ENCODE measurements at places on chromosomes 6 and 20.

GRCh38 chr20:41512624-41513023 lies 105.6 kb downstream of the CHD6 start:
- DNase-seq: no peak

DNA sequence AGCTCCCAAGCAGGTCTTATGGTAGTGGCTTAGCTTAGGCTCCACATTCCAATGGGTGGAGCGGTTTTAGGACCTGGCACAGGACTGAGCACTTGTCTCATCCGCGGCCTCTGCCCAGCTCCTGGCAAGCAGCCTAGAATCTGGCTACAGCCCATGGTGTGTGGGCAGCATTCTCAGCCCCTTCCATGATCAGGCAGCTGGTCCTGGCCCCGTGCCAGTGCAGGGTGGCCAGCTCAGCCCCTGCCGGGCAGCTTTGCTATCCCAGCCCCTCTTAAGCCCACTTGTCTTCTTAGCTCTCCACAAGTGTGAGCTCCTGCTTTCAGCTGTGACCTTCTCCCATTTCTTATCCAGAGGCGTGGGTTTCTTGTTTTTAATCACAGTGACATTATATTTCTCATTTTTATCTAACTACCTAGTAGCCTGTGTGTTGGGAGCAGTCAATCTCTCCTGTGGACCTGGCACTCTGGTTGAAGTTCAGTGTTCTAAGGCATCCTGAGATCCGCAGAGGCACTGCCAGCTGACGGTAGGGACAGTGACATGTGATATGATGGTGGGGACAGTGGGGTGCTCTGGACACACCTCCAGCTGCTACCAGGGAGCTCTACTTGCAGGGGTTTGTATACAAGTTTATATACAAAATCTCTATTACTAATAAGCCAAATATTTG lies 119.9 kb upstream of the PRND start:
- no peak for DNase-seq

GRCh38 chr6:137229075-137229759 lies 10.0 kb upstream of the IFNGR1 start:
- no peak for DNase-seq

- no peak for DNase-seq
Measured at GRCh38 chr6:53240139-53240538, 91.5 kb upstream of the GCM1 start.

- DNase-seq: peak; percentile 98
Measured at GRCh38 chr20:44885392-44886265, at the start of gene YWHAB. Gene YWHAB (plus strand): TSS chr20:44885705. CDS start chr20:44901534, 15,829 bp downstream.

DNA sequence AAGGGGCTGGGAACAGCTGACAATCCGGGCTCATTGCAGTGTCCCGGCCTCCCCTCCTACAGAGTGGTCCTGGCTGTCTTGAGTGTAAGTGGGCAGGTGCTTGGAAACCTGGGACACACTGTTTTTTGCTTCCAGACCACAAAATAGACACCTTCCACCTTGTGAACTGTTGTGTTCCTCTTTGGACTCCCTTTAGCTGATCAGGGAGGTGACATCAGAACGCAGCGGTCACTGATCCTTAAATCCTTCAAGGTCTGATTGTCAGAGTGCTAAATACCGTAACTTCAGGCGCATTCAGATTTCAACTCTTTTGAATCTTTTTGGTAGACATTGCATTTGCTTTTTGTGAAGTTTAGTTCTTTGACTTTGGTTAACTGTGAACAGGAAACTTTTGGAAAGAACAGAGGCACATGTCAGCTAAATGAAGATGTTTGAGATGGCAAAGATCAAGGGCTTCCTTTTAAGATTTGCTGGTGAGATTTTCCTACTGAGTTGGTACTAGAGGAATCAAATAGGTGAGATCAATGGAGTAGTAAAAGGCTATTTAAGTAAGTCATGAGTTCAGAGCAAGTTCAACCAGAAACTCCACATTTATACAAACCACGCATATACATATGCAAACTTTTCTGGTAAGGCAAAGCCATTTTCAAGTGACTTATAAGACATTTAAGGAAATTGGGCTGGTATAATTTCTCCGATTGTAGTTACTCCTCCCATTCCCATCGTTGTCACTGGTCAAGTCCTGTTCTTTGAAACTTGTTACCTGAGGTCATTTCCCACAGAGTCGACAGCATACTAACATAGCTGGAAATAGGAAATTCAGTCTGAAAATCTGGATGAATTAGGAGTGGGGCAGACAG lies 6.3 kb downstream of the PPP1R3G start:
- no peak for DNase-seq

DNA sequence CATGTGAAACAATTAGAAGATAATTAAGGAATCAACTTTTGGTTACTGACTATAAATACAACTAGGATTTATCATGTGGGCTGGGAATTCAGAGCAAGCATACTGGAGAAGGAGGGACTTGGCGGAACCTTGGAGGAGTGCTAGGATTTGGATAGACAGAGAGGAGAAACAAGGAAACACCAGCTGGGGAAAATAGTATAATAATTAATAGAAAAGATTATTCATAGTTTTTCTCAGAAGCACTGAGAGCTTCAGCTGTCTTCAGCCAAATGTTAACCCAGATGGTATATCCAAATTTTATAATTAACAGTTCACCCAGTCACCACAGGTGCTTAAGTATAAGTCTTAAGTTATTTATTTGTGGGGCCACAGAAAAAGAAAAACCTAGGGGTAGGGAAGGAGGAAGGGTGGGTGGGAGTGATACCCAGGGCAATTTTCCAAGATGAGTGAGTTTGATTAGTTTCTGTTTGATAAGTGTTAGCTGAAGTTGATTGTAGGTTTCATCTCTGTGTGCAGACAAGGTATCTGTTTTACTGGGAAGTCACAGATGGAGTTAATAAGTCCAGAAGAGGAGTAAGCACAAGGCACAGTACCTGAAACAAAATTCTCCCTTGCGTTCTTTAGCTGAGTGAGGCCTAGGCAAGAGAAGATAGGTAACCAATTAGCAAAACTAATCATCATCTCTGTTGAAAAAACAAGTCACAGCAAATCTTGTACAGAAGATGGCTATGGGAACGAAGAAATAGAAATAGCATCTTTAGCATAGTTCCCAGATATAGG lies 175.5 kb downstream of the TFAP2B start:
- DNase-seq: no peak

DNA sequence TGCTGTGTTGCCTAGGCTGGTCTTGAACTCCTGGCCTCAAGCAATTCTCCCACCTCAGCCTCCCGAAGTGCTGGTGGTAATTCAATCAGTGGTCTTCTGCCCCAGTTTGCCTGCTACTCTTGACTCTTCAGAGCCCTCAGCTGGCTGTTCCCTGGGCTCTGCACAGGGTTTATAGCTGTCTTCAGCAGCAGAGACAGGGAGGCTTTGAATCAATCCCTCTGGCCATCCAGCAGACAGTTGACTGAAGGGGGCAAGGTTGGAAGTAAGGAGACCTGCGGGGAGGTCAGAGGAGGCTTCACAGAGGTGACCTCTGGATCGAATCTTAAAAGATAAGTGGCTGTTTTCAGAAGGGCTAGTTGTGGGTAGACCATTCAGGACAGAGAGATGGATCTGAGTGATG lies 26.0 kb upstream of the KIF3B start:
- no peak for DNase-seq

DNA sequence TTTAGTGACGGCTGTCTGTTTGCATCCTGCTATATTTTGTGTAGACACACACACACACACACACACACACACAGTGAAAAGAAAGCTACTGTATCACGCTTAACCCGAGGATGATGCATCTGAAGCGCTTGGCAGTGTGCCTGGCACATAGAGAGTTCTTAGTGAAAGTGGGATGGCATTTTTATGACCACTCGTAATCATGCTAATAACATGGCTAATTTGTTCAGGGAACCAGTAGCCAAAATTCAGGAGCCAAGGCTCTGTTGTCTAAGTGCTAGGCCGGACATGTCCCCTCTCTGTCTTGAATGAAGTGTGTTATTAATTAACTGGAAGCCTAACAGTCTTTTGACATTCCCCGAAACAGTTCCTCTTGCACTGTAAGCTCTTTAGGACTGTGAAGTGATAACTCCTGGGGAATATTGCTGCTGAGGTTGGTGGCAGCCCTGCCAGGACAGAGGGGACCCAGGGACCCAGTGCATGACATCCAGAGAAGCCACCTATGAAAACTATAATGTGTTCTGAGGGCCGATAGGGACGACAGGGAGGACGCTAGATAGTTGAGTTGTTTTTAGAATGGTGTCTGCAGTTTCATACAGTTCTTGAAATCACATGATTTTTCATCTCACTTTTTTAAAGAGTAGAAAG lies 45.0 kb upstream of the IRF4 start:
- no peak for DNase-seq

- DNase-seq: no peak
Measured at GRCh38 chr6:53734473-53735299, 60.1 kb upstream of the LRRC1 start.

- no peak for DNase-seq
Measured at GRCh38 chr6:14002176-14002947, 77.6 kb downstream of the RNF182 start.

GRCh38 chr20:11229772-11230171 lies 556.0 kb upstream of the JAG1 start:
- DNase-seq: no peak

GRCh38 chr6:16058929-16059345 lies 69.9 kb upstream of the MYLIP start:
- no peak for DNase-seq

DNA sequence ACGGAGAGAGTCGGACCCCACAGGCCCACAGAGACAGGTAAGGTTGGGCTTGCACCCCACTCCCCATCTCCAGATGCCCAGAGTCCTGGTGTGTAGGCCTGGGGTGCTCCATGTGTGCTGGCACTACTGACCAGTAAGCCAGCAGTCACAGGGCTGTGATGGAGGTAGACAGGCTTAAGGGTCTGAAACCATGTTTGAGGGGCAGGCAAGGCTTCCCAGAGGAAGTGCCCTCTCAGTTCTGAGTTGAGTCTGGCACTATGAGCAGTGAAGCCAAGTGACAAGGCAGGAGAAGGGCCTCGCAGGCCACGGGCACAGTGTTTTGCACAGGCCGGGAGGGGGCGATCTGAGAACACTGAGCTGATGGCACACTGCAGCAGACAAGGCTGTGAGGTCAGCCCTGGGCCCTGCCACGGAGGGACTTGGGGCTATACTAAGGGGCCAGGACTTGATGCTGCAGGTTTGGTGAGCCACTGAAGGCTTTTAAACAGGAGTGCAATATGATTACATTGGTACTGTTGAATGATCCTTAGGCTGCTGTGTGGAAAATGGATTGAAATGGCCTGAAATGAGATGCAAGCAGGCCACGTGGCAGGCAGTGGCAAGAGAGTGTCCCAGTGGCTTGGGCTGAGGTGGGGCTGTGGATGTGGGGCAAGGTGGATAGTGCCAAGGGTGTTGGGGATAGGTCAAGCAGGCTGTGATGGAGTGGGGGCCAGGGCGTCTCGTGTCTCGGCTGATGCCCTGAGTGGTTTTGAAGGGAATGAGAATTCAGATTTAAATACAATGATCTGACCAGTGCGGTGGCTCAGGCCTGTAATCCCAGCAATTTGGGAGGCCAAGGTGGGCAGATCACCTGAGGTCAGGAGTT lies 20.3 kb downstream of the TTBK1 start:
- DNase-seq: peak; percentile 86

- DNase-seq: peak; percentile 38
Measured at GRCh38 chr20:20824924-20825584, 112.6 kb upstream of the RALGAPA2 start.

GRCh38 chr6:27505209-27506027 lies 32.5 kb upstream of the ZNF184 start:
- DNase-seq: no peak

DNA sequence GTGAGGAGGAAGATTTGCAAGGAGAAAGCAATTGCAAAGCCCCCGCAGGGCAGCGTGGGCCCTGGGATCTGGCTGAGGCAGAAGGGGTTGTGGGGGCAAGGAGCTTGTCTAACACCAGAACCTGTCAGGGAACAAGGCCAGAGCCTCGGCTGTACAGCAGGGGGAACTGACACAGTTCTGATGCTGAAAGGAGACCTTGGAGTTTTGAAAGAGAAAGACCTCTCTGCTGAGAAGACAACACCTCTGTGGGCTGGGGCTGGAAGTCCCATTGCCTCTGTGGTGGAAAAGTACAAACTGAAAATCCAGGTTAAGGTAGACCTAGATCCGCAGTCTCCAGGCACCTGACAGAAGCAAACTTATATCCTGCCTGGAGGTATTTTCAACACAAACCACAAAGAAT lies 86.9 kb upstream of the CST7 start:
- no peak for DNase-seq

GRCh38 chr6:74742793-74743508 lies 462.9 kb downstream of the COL12A1 start:
- no peak for DNase-seq

- no peak for DNase-seq
Measured at GRCh38 chr6:63615590-63615989, 20.0 kb upstream of the PHF3 start.

- no peak for DNase-seq
Measured at GRCh38 chr6:149054559-149055194, 262.8 kb upstream of the TAB2 start.

DNA sequence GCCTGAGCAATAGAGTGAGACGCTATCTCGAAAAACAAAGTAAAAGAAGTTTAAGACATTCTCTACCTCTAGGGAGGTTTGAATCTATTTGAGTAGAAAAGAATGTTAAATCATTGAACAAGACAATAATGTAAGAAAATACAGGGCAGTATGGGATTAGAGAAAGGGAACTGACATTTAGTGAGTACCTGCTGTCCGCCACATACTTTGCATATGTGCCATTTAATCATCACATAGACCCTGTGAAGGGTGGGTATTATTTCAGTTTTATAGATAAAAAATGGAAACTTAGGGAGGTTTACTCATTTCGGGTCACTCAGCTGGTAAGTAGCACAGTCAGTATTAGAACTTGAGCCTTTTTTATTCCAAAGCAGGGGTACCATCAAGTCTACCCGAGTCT lies 31.4 kb downstream of the STK4 start:
- no peak for DNase-seq

DNA sequence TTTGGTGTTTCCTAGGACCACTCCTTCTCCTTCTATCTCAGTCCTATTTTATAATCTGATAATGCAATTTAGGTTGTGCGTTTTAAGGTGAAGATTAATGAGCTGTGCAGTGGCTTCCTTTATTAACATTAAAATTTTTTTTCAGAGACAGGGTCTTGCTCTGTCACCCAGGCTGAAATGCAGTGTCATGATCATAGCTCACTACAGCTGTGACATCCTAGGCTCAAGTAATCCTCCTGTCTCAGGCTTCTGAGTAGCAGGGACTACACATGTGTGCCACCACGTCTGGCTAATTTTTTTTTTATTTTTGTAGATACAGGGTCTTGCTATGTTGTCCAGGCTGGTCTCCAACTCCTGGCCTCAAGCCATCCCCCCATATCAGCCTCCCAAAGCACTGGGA lies 53.0 kb upstream of the DSP start:
- DNase-seq: no peak
